ENCODE measurements at places on chromosomes 6 and 20. TPM values are rescaled to one million over a fixed set of nuclear protein-coding genes. Genes with fewer than 3 reads are reported as not detected.

GRCh38 chr6:70375882-70376281 lies 37.4 kb upstream of the FAM135A start:
- DNase-seq: no peak

DNA sequence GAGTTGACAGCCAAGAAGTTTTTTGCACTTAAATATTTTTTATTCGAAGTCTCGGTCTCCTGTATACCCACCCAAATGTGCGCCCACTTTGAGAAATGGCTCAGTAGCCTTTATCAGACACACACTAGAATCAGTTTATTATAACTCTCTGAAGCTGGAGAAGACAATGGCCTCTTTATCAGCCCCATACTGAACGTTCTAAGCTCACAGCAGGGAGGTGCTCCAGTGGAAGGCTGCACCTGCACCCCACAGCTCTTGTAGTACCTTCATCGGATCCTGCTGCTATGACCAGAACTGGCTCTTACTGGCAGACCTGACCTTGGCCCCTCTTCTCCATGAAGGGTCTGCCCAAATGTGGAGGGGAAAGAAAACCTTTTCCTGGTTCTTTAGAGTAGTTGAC lies 165.0 kb upstream of the SCGN start:
- no peak for DNase-seq

GRCh38 chr6:85372188-85372914 lies 77.5 kb upstream of the NT5E start:
- DNase-seq: no peak

Gene HCRTR2
- total RNA-seq: not detected

Gene SNAI1
- total RNA-seq: 0.33 TPM

Gene COL20A1
- total RNA-seq: not detected
